ENCODE measurements at places on chromosomes 1 and 21. TPM values are rescaled to one million over a fixed set of nuclear protein-coding genes. Genes with fewer than 3 reads are reported as not detected.

GRCh38 chr1:15068997-15069396 is 84.5 kb upstream of the TMEM51 start:
- no peak for DNase-seq

DNA sequence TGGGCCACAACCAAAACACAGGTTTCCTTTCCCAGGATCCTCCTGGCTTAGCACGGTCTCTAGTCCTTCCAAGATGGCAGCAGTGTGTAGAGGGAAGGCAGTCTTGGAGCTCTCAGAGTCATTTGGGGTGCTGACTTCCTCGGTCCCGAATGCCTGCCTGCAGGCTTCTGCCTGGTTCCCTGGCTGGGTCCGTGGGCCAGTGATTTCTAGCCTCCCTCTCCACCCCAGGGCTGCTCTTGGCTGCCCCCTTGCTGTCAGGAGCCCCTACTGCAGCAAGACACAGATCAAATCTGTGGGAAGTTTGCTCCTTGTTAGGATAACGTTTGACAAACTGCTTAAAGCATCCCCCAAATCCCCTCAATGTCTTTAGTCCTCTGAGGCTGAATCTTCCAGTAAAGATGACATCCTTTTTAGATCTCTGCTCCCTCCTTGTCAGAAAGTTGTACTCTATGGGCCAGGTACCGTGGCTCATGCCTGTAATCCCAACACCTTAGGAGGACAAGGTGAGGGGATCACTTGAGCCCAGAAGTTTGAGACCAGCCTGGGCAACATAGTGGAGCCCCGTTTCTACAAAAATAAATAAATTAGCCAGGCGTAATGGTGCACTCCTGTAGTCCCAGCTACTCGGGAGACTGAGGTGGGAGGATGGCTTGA is 272.5 kb downstream of the RRAGC start:
- peak; percentile 3 for DNase-seq

DNA sequence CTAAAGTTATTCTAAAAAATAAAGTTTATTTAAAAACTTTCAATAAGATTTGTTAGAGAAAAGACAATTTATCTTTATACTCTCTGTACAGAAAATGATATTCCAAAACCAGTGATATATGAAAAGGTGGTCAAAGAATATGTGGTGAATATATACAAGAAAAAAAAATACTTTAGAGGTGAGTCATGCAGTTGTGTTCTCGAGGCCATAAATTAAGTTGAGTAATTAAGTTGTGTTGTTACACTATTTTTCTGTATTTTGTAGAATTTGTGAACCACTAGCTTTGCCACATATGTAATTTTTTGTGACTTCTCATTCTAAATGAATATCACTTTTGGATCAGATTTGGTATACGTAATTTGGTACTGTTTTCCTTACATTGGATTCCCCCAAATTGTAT is 23.6 kb upstream of the DUSP10 start:
- no peak for DNase-seq

GRCh38 chr1:55234016-55234415 is 18.9 kb upstream of the USP24 start:
- no peak for DNase-seq

DNA sequence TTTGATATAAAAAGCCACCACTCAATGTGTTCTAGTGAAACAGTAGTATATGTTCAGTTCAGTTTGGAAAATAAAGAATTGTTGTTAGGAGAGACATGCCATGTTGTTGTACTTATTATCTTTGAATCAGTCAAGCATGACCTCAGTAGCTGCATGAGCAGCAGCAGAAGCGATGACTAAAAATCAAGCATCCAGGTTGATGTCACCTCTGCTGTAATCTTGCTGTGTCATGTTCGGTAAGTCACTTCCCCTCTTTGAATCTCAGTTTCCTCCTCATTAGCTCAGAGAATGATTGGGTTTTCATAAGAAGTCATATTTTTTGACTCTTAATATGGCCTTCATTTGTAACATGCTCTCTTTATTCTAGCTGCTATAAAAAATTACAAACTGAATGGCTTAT is 428.4 kb upstream of the B3GALT2 start:
- DNase-seq, result peak; percentile 14

Gene KISS1
- total RNA-seq, result not detected

Measured in fibroblast of the aortic adventitia (primary cell).